ENCODE measurements at places on chromosomes 7 and 10.

DNA sequence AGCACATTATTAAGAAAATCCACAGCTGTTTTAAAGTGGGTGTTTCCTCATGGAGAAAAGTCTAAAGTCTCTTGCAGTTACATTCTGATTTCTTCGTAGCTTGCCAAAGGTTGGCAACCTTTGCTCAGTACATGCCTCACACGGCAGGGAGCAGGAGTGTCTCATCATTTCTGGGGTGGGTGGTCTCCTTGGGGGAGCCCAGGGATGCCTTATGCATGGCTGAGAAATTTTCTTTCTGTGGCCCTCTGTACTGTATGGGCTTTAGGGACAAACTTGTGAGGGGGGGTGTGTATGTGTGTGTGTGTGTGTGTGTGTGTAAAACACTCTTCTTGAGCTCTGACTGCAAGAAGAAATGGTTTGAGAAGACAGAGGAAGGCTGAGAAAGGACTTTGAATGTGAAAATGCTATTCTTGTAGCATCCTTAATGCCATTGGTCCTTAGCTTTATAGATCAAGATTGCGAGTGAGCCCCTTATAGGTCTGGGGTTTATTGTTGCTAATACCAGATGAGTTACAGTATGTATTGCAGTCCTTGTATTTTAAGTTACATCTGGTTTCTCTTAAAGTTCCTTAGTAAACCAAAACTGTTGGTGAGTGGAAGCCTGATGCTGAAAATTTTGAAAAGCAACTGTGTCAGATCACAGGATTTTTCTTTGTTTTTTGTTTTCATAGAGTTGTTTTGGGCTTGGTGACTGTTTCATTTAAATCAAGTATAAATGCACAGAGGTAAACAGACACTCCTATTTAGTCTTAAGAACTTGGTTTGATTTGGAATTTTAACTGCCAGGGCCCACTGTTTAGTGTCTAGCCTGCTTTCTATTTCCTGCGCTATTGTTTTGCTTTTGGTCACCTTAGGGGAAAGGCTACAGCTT, 242.0 kb downstream of the BICC1 start:
- DNase-seq, result no peak

DNA sequence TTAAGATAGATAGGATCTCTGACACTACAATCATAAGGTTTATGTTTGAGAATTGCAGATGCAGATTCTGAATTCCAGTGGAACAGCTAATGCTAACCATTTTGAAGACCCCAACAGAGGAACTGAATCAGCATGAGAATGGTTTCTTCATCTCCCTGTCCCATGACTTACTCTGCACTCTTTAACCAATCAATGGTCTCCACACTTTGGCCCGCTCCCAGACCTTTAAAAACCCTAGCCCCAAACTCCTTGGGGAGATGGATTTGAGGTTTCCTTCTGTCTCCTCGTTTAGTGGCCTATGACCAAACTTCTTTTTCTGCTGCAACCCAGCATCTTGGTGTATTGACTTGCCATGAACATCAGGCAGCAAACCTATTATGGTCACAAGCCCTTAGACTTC, 804.9 kb downstream of the LRMDA start:
- DNase-seq, result no peak

DNA sequence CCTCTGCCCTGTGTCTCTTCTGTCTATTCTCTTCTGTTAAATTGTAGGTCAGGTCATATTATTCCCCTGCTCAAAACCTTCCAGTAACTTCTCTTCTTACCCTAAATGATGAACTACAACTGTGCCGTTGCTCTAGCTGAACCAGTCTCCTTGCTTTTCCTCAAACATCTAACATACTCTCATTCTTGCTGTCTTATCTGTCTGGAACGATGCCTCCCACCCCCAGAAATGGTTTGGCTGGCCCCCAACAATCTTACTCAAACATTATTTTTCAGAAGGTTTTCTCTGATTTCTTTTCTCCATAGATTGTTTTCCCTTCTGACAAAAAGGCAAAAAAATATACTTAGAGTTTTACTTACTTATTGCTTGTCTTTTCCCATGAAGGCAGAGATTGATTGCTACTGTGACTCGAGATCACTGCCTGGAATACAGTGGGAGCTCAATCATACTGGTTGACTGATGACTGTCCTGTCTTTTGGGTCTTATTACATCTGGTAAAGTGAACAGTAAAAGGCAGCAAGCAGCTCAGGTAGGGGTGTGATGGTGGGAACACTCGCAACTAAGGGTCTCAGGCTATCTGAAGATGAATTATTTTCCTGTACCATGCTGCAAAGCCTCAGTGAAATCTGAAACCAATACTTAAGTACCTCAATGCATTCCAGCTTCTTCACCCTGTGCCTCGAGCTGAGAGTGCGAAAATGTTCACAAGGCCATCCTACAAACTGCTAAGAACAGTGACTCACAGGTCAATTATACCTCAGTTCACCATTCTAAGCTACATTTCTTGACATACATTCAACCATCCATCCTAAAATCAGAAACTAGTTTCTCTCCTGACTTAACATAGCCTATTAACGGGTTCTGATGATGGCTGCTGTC, 67.6 kb downstream of the DNMBP start:
- DNase-seq, result no peak

DNA sequence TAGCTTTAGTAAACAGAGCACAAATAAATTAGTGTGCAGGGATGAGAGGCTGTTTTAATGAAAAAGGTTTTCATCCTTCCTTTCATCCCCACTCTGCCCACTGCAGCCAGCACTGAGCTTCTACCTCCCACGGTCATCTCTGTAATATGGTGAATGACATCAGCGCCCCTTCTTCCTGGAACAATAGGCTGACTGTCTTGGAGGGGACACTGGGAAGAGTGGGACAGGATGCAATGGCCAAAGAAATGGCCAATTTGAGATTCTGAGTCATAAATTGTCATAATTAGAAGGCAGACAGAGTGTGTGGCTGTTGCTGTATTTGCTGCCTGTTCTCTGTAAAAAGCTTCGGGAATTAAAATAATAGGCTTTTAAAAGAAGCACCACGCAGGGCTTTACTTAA, 126.7 kb upstream of the CALN1 start:
- no peak for DNase-seq

DNA sequence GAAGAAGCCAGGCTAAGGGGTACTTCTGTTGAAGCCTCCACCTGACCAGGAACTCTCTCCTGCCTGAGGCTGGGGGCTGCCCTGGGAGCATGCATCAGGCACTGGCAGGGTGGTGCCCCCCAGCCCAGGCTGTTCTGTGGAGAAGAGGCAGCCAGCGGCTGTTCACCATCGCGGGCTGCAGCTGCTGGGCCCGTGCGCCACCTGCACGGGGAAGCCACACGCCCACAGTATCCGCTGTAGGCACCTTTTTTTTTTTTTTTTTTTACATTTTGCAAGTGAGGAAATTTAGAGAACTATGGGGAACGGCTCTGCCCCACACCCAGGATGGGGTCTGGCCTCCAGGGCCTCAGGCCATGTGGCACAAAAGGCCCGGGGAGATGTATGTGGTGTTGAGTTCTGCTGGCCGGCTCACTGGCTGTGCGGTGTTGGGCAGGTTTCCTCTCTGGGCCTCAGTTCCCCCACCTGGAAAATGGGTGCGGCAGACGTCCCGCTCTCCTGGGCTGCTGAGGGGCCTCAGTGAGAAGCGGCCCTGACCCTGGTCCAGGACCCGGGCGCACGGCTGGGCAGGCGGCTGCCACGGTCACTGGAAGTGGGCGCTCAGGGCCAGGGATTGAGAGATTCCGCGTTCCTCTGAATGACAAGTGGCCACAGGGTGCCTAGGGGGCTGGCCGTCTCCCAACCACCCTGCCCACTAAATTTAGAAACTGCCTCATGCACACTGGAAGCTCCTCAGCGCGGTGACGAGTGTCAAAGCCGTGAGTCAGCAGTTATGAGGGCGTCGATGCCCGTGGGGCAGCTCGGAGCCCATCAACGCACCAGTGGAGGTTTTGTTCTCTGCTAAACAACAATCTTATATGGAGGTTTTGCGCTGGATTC, 8.8 kb upstream of the INTS1 start:
- no peak for DNase-seq

DNA sequence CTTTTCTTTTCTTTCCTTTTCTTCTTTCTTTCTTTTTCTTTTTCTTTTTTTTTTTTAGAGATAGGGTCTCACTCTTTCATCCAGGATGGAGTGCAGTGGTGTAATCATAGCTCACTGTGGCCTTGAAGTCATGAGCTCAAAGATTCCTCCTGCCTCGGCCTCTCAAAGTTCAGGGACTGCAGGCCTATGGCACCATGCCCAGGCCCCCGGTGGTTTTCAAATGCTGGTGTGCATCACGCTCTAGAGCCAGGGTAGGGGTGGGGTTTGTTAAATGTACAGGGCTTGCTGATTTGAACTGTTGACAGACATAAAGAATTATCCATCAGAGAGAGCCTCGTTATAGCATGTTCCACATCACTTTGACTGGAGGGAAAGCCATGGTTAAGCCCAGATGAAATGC, 5.8 kb downstream of the MINDY4 start:
- no peak for DNase-seq

Data from NCI-H2081 treated with DMSO at 0.1 percent for 48 hours (cell line).